ENCODE measurements at places on chromosomes 6 and 20.
A peak's percentile ranks its signal among the peaks of the same experiment; 100 is the strongest.

- no peak for DNase-seq
Observed at GRCh38 chr6:159929819-159930218, 39.0 kb downstream of the MAS1 start.

- DNase-seq: no peak
Observed at GRCh38 chr6:148398244-148398643, 55.6 kb downstream of the SASH1 start.

- DNase-seq: peak; percentile 97
Observed at GRCh38 chr6:168370310-168370991, 50.9 kb upstream of the DACT2 start.

DNA sequence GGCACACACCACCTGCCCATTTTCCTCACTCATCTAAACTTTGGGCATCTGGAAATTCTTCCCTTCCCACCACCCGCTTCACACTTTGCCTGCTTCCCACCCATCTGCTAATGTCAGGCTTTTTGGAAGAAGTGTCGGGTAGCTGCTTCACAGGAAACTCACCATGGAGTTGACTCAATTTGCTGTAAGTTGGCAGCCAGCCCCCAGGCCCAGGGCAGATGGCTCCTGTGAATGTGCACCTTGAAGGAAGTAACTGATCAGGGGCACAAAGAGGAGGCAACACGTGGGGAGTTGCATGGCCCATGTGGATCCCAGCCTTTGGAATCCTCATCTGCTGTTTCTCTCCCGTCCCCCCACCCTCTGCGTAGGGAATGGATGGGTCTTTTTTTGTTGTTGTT, 87.3 kb downstream of the PPP1R14C start:
- DNase-seq: no peak

GRCh38 chr6:112384511-112384910, 37.4 kb downstream of the RFPL4B start:
- no peak for DNase-seq

- DNase-seq: no peak
Observed at GRCh38 chr20:36826554-36827244, 49.2 kb upstream of the TLDC2 start.

GRCh38 chr20:1005452-1006027, 3.4 kb upstream of the RSPO4 start:
- DNase-seq: peak; percentile 55

GRCh38 chr6:14110001-14110818, 7.4 kb upstream of the CD83 start:
- DNase-seq: no peak

DNA sequence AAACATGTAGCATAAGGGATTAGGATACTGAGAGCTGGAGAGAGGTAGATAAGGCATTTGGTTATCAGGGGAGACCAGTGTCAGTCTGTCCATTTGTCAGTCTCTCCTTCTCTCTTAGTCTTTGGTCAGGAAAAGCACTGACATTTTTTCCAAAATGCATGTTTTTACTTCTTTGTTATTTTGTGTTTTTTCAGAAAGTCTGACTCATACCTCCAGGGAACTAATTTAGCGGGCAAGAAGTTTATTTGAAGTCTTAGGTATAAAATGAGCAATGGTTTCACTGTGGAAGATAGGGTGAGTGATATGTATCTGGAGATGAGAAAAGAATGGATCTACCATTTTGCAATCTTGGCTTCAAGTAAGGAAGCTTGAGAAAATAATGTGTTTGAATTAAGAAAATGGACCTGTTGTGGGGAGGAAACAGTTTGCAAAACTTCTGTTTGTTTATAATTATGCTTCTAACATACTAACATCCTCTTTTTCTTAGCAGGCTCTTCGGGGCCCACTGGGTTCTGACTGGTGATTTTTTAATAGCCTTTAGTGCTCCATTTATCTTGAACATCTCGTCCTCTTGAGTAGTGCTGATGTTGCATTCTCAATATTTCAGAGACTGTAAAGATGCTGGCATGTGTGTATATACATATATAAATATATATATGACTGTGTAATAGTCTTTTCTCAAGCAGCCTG, 66.9 kb upstream of the FABP7 start:
- no peak for DNase-seq

GRCh38 chr20:41152108-41152757, 14.9 kb downstream of the PLCG1 start:
- no peak for DNase-seq

- DNase-seq: no peak
Observed at GRCh38 chr6:79094938-79095337, 16.9 kb upstream of the PHIP start.

- DNase-seq: no peak
Observed at GRCh38 chr6:41056768-41057490, 3.9 kb downstream of the APOBEC2 start.

DNA sequence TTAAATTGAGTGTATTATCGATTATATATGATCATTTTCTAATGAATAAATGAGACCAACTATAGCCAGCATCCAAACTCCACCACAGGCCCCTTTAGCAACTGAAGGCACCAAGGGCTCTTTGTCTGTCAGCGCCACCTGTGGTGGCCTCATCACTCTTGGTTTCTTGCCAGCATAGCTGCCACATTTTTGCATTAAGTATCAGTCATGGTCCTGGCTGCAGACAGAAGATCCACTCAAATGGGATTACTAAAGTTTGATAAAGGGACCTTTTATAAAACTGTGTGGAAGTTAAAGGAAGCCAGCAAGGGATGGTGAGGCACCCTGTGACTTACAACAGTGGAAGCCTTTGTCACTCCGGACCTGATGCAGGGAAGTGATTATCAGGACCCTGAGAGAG, 162.9 kb downstream of the C6orf118 start:
- DNase-seq: no peak

DNA sequence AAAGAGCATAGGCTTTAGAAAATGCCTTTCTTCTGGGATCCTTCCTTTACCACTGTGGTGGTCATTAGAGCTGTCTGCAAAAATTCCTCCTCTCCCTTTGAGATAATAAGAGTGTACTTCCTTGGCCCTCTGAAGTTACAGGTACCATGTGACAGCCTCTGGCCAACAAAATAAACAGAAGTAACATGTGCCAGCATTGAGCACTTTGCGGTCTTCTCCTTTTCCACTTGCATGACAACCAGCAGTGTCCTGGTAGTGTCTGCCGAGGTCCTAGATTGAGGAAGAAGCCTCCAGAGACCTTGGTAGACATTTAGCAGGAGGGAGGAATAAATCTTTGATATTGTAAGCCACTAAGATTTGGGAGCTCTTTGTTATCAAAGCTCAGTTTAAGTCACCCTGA, 87.5 kb upstream of the ARID1B start:
- no peak for DNase-seq

DNA sequence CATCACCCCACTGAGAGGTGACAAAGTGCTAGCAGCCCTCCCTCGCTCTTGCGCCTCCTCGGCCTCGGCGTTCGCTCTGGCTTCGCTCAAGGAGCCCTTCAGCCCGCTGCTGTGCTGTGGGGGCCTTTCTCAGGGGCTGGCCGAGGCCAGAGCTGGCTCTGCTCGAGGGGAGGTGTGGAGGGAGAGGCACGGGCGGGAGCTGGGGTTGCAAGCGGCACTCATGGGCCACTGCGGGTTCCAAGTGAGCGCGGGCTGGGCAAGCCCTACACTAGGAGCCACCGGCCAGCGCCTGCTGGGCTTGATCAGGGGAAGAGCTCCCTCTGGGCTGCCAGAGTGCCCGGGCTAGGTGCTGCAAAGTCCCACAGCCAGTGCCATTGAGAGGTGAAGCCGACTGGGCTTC, 964.8 kb upstream of the GJE1 start:
- DNase-seq: no peak

DNA sequence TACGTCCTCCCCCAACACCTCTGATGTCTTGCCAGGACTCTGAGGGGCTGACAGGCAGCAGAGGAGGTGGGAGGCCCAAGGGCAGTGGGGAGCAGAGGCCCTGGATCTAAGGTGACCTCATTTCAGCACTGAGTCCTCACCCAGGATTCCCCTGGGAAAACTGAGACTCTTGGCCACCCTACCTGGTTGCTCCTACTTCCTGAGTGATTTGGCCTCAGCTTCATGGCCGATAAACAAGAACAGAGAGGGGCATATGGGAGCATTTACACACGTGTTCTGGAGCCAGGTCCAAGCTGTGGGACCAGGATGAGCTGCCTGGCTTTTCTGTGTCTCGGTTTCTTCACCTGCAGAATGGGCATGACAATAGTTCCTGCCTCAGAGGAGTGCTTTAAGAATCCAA, 133.8 kb downstream of the ANKRD60 start:
- no peak for DNase-seq

- no peak for DNase-seq
Observed at GRCh38 chr6:162568266-162568665, 159.3 kb downstream of the PRKN start.

DNA sequence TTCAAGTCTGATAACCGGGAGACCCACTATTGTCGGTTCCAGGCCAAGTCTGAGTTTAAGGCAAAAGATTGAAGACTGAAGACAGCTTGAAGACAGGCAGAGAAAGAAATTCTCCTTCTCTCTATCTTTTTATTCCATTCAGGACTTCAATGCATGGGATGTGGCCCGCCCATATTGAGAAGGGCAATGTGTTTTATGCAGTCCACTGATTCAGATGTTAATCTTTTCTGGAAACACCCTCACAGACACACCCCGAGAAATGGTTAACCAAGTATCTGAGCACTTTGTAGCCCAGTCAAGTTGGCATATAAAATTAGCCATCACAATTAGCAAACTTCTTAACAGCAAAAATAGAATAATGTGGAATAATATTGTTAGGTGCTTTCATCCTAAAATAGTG, 75.5 kb upstream of the FABP7 start:
- DNase-seq: no peak

DNA sequence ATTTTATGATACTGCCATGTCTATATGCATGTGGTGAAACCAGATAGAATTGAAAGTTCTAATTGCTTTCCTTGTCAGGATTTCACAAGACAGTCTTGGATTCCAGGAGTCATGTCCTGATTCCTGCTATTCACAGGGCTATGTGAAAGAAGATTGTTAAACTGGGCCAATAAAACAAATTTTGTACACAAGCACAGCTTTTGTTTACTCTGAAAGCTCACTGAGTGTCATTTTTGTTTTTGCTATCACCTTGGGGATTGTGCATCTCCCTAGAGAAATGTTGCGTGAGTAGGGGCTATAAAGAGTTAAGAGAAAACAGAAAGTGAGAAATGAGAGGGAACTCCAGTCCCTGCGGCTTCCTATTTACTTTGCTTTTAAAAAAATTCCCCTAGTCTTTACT, 627.5 kb downstream of the PKHD1 start:
- DNase-seq: no peak

DNA sequence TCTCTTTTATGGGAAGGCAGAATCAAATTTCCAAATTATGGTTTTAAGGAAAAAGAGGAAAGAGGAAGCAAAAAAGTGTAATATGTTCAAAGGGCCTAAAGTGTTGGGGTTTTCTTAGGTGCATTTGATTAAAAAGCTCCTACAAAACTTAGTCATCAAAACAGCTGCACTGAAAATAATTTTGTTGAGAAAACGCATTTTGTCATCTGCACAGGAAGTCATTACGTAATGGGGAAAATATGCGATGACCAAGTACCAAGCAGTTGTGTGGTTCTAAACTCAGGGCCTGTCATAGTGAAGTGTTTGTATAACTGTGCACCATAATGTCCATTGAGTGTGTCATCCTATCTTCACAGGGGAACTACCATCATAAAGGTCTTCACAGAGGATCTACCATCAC, 15.6 kb downstream of the HAO1 start:
- no peak for DNase-seq

DNA sequence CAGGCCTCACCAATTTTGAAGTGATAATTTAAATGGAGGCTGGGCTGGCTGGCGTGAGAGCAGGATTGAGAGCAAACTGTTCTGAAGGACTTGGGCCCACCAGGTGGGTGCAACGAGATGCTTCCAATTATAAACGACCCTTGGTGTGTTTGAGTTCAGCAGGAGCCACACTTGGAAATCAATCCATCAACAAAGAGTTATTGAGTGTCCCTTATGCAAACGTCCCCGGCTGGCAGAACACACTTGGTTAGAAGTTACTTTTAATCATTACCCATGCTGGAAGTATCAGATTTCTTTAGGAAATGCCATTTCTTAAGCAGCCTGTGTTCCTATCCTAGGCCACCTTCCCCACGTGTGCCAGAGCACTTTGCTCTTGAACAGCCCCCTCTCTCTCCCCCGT, 37.8 kb upstream of the ZNF831 start:
- DNase-seq: no peak

DNA sequence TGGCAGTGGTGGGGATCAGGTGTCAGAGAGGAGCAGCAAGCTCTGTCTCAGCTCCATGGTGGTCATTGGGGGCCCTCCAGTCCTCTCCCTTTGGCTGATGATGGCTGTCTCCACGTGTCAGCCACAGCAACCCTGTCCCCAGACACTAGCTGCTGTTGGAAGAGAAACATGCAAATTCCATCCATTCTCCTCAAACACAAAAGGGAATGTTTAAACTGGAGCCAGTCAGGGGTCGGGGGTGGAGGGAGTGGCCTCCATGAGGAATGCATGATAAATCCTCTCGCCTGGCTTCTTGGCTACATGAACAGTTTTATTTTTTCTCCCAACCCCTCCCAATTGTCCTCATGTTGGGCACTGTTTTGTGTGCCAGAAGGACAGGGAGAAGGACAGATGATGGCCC, 86.4 kb downstream of the EDN3 start:
- no peak for DNase-seq

DNA sequence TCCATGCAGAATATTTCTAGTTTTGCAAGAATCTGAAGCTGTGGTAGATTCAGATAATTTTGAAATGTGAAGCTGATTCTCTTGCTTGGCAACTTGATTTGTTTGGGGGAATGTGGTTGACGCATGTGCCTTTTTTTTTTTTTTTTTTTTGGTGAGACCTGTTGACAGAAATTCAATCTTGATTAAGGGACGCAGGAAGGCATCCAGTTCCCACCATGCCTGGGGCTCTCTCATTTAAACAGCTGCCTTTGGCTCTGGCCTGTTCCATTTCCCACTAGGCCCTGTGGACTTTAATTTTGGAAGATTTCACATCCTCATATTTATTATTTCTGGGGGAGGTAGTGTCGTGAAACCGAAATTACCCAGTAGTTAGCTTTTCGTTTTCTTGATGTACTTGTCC, 8.6 kb downstream of the TPX2 start:
- no peak for DNase-seq

GRCh38 chr20:1427457-1428054, 34.7 kb upstream of the FKBP1A start:
- no peak for DNase-seq

GRCh38 chr6:119334535-119335264, 14.9 kb downstream of the MAN1A1 start:
- DNase-seq: no peak

DNA sequence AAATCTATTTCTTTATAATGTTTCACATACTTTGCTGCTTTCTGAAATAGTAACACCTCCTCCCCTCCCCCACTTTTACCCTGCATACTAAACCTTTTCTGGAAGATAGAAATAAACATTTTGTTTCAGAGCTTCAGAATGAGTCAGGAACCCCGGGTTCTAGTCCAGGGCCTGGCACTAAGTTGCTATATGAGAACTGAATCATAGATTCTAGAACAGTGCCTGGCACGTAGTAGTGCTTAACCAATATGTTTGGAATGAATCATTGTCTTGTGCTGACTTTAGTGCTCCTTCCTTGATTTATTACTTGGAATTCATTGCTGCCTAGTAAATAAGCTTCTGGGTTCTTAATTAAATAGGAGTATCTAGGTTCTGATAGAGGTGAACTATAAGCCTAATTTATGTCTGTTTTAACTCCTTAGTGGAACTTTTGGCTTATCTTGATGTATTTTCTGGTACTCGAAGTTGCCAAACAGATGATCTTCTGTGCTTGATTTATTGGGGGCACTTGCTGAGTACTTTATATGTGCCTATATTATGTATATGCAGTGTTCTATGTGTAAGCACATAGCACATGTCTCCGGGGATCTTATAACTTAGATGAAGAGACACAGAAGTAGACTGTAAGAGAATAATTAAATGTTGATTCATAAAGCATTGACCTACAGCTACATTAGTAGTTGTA, 18.6 kb downstream of the TAB2 start:
- DNase-seq: no peak

- DNase-seq: no peak
Observed at GRCh38 chr20:37315021-37315451, 25.6 kb downstream of the MANBAL start.

All from HuH-7 (cell line).